ENCODE measurements at places on chromosomes 1 and 21.

DNA sequence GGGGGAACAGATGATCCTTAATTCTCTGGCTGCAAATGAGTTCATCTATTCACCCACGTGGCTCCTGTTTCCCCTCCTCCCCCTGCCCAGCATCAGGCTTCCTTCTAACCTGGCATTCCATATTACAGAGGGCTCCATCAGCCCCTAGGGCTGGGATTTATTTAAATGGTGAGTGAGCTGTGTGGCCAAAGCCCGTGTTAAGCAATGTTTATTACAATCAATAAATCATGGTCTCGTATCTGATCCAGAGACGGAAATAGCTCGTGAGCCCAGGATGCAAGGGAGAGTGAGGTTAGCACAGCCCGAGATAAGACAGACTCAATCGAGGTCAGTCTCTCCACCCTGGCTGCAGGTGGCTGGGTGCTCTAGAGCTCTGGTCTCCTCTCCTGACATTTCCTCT is 43.1 kb upstream of the IGSF21 start:
- DNase-seq, result no peak

DNA sequence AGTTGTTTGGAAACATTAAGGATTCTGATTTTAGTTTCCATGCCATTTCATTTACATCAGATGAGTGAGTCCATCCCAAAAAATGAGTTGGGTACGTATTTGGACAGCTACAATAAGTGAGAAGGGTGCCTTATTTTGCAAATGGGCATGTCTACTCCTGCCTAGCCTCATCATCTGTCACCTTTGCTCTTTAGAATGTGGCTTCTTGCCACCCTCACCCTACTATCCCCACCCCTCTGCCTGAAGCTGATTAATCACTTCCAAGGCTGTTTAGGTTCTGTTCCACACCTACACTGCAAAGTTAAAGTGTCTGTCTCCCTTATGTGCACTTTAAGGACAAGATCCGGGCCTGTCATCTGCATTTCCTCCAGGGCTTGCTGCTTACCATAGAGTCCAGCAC is 61.2 kb downstream of the ST6GALNAC5 start:
- DNase-seq, result no peak

GRCh38 chr1:37189111-37189510 is 154.8 kb upstream of the GRIK3 start:
- DNase-seq, result no peak

GRCh38 chr1:150186789-150187559 is 37.3 kb downstream of the PLEKHO1 start:
- peak; percentile 10 for DNase-seq

- no peak for DNase-seq
These were observed 16.3 kb downstream of the BATF3 start for GRCh38 chr1:212683357-212683722.

DNA sequence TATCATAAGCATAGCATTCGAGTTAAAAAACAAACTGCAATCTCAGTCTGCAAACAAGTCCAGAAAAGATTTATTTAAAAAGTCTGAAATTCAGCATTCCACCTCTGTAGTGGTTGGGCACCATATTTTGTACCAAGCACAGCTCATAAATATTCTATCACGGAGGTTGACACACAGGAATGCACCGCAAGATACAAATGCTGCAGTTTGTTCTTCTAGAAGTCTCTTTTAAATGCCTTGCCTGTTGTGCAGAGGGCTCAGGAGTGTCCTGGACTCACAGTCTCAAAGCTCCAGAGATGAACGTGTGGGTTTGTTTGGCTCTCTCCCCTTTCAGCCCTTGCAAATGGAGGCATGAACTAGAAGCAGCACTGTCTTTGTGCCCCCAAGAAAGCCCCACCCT is 212.4 kb upstream of the USP24 start:
- no peak for DNase-seq

DNA sequence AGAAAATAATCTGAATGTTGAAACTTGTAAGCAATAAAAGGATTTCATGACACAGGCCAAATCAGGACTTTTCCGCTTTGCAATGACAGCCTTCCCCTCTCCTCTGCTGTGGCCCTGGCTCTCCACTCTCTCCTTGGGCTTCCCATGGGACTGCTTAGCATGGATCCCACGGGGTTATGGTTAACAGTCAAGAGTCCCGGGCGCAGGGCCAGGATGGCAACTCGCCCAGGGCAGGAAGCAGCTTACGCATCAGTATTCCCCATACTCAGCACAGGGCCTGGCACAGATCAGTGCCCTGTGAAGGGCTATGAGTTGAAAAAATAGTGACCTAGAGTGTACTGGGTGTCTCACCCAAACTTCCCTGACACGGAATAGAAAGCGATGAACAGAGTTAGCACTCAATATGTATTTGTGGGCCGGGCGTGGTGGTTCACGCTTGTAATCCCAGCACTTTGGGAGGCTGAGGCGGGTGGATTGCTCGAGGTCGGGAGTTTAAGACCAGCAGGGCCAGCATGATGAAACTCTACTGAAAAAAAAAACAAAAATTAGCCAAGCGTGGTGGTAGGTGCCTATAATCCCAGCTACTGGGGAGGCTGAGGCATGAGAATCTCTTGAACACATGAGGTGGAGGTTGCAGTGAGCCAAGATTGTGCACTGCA is 29.1 kb upstream of the GRHL3 start:
- DNase-seq, result no peak

- DNase-seq, result no peak
These were observed 48.9 kb downstream of the KIAA1614 start for GRCh38 chr1:180961622-180962021.

All from effector CD4-positive, alpha-beta T cell (primary cell).